Heart right ventricle (tissue), 16 donors: ENCODE measurements at places on chromosomes 13 and 19.

DNA sequence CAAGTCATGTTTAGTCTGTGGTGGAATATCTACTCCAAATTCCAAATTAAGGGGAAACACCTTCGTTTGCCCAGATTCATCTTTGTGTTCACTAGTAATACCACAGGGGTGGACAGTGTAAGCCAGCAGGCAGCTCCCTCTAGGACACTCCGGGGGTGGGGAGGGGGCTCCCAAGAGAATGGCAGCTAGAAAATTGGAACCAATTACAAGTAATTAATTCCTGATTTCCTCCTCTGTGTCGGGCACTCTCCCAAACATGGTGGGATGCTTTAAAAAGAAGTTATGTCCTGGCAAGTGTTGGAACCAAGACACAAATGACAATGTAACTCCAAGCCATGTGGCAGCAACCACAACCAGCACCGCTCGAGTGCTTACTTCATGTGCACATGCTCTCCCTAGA, 5.9 kb downstream of the COL4A1 start:
- no peak for DNase-seq

- DNase-seq = no peak
Observed at GRCh38 chr13:64993514-64994164, 2236.5 kb downstream of the PCDH9 start.

DNA sequence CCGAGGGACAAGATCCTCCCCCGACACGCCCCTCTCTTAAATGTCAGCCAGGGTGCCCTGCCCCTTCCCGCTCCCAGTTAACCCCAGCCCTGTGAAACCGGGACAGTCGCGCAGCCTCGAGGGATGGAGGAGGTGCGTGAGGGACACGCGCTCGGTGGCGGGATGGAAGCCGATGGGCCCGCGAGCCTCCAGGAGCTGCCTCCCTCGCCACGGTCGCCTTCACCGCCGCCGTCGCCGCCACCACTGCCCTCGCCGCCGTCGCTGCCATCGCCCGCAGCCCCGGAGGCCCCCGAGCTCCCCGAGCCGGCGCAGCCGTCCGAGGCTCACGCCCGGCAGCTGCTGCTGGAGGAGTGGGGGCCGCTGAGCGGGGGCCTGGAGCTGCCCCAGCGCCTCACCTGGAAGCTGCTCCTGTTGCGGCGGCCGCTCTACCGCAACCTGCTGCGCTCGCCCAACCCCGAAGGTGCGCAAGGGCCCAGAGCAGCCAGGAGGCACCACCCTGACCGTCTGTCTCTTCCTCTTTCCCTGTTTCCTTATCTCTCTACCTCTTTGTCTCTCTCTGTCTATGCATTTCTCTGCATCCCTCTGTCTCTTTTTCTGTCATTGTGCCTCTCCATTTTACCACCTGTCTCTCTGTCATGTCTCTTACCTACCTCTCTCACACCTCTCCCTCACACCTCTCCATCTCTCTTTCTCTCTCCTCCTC, at the start of gene NCCRP1:
Gene NCCRP1 (plus strand): TSS at position 105 of the 703 bp plus-strand sequence. CDS start 19 bp downstream, at position 124.
- DNase-seq = no peak

- DNase-seq = no peak
Observed at GRCh38 chr19:53594811-53595509, 36.8 kb upstream of the DPRX start.

DNA sequence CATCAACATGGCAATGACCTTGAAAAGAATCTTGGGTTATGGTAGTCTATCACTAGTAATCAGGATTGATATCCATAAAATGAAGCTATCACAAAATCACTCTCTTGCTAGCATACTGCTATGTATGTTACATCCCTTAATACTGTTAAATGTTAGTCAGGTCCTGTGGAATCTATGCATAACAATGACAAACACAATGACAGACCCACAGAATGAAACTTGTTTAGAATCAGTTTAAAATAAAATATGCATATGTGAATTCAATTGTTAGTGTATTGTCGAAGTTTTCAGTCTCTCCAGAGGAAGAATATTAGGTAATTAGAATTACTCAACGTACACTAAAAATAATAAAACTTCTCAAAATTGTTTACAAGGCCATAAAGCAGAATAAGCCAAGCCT, 137.6 kb downstream of the DACH1 start:
- no peak for DNase-seq

DNA sequence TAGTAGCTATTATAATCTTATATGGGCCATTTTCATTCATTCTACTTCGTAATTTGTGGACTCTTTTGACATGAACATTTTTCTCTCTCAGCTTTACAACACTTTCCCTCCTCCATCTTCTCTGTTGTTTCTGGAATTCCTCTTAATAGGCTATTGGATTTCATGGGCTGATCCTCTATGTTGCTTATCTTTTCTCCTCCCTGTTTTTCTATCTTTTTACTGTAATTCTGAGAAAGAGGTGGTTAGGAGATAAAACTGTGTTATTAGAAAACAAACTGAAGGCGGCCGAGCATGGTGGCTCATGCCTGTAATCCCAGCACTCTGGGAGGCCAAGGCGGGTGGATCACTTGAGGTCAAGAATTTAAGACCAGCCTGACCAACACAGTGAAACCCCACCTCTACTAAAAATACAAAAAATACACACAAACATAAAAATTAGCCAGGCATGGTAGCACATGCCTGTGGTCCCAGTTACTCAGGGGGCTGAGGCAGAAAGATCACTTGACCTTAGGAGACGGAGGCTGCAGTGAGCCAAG, 188.1 kb downstream of the UGGT2 start:
- DNase-seq = no peak

DNA sequence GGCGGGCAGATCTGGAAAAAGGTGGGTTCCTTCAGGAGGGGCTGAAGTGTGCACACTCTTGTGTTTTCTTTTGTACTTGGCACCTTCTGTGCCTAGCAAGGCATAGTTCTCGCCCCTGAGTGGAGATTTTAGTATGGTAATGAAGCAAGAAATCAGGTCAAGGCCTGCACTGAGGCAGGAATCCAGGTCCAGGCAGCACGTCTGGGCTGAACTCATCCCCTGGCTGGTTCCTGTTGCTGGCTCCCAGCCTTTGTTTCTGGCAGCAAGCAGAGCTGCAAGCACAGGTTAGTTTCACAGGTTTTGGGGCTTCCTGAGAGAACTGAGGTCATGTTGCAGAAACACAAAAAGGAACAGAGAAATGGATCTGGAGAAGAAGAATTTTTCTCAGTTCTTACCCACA, 21.2 kb downstream of the SIGLEC7 start:
- no peak for DNase-seq

- no peak for DNase-seq
Observed at GRCh38 chr13:96274046-96274445, 184.1 kb downstream of the HS6ST3 start.

DNA sequence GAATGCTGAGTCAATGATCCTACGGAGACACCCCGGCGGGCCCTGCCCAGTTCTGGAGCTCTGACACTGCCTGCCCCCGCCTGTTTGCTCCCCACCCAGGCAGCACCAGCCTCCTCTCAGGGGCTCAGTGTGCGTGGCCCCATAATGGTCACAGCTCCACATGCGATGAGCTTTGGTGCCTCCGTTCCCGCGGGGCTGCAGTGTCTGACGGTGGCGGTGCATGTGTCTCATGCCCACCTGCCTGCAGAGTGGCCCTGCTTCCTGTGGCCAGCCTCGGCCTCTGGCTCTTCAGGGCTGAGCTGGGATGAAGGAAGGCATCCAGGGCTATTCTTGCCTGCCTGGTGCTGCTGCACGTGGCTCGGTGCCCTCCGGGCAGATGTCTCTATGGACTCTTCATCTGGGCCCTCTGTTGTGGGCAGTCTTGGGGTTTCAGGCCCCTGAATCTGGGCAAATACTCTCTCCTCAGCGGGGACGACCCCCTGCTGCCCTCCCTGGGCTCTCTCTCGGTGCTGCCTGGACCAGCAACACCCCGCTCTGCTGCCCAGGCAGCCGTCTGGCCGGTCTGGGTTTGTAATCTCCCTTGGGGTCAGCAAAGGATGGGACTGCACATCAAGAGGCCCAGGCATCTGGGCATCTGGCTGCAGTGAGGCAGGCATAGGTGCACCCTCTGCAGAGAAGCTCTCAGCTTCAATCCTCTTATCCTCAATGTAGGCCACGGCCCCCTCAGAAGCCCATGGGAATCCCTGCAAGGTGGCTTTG, 19.3 kb upstream of the TMEM255B start:
- DNase-seq = no peak

- DNase-seq = no peak
Observed at GRCh38 chr13:23754506-23754905, 134.7 kb downstream of the MIPEP start.

DNA sequence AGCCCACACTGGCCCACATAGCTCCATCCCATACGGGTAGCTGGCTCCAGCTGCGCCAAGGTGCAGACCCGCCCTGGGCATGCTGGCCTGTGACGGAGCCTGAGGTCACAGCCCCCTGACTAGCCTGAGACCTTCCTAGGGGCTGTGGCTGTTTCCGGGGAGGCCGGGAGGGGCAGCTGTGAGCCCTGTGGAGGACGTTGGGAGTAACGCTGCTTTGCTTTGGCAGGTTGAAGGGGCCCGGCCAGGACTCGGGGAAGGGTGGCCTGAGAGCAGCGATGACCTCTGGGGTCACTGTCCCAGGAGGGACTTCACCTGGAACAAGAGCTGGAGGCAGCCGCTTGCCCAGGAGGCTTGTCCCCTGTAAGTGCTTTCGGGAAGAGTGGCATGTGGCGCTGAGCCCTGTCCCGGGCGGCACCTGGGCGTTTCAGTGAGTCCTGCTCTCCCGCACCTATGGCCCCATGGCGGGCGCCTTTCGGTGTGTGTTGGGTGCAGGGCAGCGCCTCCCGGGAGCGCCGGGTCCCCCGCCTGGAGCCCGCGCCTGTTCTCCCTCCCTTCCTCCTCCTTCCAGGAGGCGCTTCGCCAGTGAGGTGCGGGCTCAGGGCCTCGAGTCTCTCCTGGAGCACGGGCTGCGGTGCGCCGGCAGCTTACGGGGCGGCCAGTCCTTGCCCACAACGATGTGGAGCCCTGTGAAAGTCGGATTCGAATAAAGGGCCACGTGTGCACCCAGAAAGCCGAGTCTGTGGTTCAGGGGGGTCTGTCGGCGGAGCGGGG, 1.1 kb upstream of the FAM174C start:
- no peak for DNase-seq

GRCh38 chr13:112079696-112080095, 12.7 kb downstream of the SOX1 start:
- no peak for DNase-seq

DNA sequence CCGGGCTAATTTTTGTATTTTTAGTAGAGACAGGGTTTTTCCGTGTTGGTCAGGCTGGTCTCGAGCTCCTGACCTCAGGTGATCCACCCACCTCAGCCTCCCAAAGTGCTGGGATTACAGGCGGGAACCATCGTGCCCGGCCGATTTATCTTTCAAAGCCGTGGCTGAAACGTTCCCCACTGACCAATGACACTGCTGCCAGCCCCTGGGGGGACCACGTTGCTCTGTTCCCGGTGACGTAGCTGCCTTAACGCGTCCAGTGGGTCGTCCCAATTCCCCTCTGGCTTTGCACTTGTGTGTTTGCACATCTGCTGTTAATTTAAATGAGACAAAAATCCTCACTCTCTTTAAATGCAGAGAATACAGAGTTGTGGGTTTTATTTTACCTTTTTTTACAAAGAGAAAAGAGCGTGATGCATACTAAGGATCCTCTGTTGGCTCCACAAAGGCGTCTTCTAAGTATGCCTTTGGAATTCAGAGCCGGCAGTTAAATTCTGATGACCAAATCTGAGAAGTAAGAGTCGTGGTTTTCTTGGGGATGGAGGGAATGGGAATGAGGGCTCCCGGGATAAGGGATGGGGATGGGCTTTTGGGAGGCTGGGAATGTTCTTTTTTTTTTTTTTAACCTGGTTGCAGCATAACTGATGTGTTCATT, 18.6 kb upstream of the LMTK3 start:
- no peak for DNase-seq

GRCh38 chr19:35544110-35544802, 1.2 kb upstream of the TMEM147 start:
- no peak for DNase-seq

- no peak for DNase-seq
Observed at GRCh38 chr13:112821340-112822055, 131.7 kb downstream of the ATP11A start.

GRCh38 chr19:27935669-27936068, 1277.3 kb downstream of the UQCRFS1 start:
- no peak for DNase-seq

DNA sequence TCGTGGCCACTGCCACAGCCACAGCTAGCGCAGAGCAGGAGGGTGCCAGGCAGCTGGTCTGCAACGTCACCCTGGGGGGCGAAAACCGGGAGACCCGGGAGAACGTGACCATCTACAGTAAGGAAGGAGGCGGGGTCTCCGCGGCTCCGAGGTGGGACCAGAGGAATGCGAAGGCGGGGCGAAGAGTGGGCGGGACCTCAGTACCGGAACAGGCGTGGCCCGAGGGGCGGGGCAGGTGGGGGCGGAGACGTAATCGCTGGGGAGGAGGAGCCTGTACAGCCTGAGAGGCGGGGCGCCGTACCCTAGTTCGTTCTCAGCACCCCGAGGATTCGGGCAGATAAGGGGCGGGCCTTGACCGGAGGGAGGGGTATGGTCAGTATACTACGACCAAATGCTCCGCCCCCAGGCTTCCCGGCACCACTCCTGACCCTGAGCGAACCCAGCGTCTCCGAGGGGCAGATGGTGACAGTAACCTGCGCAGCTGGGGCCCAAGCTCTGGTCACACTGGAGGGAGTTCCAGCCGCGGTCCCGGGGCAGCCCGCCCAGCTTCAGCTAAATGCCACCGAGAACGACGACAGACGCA, 2.5 kb downstream of the ICAM5 start:
- DNase-seq = peak; percentile 85

GRCh38 chr13:59360108-59360507, 803.6 kb downstream of the DIAPH3 start:
- DNase-seq = no peak

GRCh38 chr13:23966691-23967615, 69.7 kb upstream of the C1QTNF9B start:
- DNase-seq = no peak

DNA sequence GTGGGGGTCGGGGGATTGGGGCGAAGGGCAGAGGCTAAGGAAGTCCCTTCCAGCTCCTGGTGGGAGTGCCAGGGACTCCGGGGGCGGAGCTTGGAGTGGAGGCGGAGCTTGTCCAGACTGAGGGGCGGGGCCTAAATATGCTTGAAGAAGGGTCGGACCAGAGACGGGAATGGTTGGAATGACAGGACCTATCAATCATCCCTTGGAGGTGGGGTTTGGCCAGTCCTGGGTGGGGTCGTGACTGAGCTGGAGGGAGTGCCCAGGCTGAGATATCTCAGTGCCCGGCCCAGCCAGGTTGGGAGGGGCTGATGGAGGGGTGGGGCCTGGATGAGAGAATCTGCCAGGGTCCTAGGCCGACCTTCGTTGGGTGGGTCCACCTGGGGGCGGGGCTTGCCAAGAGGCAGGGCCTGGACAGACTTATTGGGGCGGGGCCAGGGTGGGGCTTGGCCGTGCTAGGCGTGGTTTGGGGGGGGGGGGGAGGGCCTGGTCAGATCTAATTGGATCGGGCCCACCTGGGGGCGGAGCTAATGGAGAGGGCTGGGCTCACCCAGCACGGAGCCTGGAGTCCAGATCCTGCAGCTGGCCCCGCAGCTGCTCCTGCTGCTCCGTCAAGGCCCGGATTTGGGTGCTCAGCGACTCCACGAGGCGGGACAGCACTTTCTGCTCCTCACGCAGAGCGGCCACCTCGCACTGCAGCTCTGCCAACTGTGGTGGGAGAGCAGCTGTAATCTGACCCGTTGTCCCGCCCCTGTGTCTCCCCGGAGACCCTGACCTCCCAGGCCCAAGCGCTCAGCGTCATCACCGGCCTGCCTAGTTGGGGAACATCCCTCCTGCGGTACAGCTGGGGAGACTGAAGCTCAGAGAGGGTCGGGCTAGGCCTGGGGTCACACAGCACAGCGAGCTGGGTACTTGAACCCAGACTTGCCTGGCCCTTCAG, 2.6 kb upstream of the WIZ start:
- DNase-seq = peak; percentile 93
